Osteocyte (in vitro differentiated cells): ENCODE measurements at places on chromosomes 6 and 20.
A peak's percentile ranks its signal among the peaks of the same experiment; 100 is the strongest.

- peaks cover 50% of the 10 kb centered on the region for H3K4me1 ChIP-seq
- H3K27ac ChIP-seq, result peak overlapping the region; percentile 99
- H3K4me3 ChIP-seq, result peak overlapping the region; percentile 96
- H3K36me3 ChIP-seq, result peaks cover 10% of the 10 kb centered on the region
- no peaks in the 10 kb centered on the region for H3K27me3 ChIP-seq
Measured at GRCh38 chr6:33313105-33313708, 671 bp downstream of the TAPBP start.

DNA sequence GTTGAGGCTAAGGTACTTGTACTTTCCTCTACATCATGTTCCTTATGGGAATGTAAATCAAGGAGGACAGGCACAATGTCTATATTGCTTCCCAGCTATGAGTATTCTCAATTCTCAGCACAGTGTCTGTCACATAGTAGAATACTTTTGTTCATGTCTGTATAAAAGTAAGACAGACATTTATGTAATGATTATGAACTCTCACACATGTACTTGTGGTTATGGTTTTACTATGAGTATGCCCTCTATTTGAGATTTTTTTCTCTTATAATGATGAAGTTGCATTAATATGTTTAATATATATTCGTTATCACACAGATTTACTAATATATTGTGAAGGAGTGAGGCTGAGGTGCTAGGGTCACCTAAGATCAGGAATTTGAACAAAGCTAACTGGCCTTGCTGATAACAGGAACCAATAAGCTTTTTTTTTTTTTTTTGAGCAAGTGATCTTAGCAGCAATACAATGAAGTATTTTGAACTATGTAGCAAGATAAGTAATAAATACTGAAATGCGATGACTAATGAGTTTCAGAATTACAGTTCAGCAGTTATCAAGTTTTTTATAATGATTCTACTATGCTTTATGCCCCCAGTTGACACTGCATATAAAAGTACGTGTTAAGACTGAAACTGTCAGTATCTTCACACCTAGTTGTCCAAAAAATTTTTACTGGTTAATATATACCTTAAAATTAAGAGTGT, 623.1 kb downstream of the HTR1B start:
- DNase-seq, result no peak
- no peak overlapping the region for H3K4me3 ChIP-seq
- peaks cover 8% of the 10 kb centered on the region for H3K27me3 ChIP-seq

- peaks cover 14% of the 10 kb centered on the region for H3K27me3 ChIP-seq
- no peaks in the 10 kb centered on the region for H3K36me3 ChIP-seq
- no peak for DNase-seq
Measured at GRCh38 chr6:142721215-142721920, 223.6 kb downstream of the HIVEP2 start.

GRCh38 chr6:41602864-41603608, 35.2 kb upstream of the MDFI start:
- no peak overlapping the region for H3K27ac ChIP-seq
- DNase-seq, result peak; percentile 91
- H3K4me3 ChIP-seq, result peak overlapping the region; percentile 45

DNA sequence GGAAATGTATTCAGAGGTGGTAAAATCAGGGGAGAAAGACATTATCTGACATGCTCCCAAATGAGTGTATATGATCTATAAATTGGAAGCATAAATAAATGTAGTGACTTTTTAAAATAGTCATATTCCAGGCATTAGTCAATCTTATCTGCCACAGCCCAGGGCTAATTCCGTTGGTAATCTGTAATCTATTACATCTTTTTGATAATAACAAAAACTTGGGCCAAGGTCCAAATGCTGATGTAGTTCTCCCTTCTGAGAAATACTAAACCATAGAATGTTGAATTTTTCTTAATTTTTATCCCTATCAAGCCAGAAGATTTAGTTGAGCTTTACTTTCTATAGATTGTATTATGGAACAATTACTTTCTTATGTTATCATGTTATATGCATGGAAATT, 1279.8 kb downstream of the EPHA7 start:
- H3K36me3 ChIP-seq, result no peaks in the 10 kb centered on the region
- no peaks in the 10 kb centered on the region for H3K27me3 ChIP-seq
- no peak overlapping the region for H3K27ac ChIP-seq
- H3K4me1 ChIP-seq, result peaks cover 23% of the 10 kb centered on the region
- no peak overlapping the region for H3K4me3 ChIP-seq
- DNase-seq, result no peak

DNA sequence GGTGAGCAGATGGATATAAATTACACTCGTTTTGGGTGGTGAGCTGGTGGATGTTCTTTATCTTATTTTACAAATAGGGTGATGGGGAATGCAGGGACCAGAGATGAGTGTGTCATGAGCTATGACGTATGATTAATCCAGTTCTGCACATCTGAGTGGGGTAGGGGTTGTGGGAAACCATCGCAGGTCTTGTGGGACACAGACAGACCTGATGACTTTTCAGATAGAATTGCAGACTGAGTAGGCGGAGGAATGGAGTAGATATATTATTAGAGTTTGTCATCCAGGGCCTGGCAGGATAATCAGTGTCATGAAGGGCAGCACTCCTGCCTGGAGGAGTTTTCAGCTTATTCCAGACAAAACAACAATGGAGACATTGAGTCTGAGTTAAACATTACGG, 12.9 kb upstream of the DSP start:
- no peaks in the 10 kb centered on the region for H3K27me3 ChIP-seq
- peak overlapping the region; percentile 23 for H3K27ac ChIP-seq
- H3K4me3 ChIP-seq, result no peak overlapping the region
- peaks cover 34% of the 10 kb centered on the region for H3K4me1 ChIP-seq

DNA sequence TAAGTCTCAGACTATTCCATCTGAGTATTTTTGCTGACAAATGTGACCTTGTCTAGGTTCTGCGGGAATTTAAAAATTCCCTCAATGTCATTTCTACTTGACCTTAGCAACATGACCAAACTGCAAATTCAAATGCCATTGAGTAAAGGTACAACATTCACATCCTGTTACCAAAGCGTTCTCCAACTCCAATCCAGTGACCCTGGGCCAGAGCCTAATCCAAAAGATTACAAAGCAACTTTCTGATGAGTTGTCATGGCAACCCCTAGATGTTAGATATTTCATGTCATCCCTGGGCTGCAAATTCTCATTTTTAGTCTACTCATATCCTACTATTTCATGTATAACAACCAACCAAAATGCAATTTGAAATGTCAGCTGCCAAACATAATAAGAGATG, 65.3 kb downstream of the BACH2 start:
- no peak overlapping the region for H3K27ac ChIP-seq
- no peak overlapping the region for H3K4me3 ChIP-seq
- peaks cover 13% of the 10 kb centered on the region for H3K27me3 ChIP-seq
- no peak for DNase-seq

DNA sequence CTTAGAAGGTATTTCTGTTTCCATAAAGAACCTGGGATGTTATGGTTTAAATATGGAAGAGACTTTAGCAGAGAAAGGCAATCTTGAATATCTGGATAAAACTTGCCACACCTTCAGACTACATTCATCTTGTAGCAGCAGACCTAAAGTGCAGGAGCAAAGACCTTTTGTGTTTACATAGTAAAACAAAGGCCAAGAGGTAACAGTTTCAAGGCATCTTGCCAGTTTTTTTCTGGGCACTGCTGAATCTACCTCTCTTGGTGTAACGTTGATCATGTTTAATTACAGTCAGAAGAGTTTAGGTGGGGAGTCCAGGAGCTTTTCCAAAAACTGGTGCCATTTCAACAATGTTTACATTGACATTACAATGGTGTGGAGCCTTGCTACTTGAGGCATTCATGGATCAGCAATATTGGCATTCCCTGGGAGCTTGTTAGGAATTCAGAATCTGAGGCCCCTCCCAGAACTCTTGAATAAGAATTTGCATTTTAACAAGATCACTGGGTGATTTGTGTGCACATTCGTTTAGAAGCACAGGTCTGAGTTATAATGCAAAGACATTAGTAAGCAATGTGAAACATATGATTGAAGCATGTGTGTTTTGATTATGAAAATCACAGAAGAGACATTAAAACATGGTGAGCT, 94.5 kb downstream of the F13A1 start:
- H3K36me3 ChIP-seq, result no peaks in the 10 kb centered on the region
- no peaks in the 10 kb centered on the region for H3K27me3 ChIP-seq
- H3K4me1 ChIP-seq, result no peaks in the 10 kb centered on the region
- H3K27ac ChIP-seq, result no peak overlapping the region
- H3K4me3 ChIP-seq, result no peak overlapping the region

DNA sequence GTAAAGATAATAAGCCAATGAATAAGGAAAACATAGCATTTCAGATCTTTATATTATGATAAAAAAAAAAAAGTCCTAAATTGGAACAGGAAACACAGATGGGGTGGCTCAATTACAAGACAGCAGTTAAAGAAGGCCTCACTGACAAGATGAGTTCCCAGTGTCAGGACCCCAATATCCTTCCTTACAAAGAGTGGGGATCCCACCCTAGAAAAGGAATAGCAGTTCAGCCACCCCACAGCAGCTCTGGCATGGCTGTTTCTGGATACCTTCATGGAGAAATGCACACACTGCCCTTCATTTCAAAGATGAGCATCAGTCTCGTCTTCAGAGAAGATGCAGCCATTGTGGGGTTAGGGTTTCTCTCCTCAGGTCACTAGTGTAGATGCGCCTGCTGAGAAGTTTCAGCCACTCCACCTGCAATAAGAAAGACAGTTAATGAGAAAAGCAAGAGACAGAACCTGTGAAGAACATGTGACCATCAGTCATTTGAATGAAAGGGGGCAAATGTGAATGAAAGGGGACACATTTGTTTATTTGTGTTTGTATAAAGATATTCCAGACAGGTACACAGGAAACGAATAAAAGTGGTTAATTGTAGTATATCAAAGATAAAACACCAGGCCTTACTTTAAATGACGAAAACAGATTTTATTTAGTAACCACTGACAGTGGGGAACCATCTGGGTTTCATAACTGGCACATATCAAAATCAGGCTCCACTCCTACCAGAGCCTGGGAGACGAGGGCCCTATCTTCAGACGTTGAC, 121.3 kb upstream of the PRSS16 start:
- H3K36me3 ChIP-seq, result no peaks in the 10 kb centered on the region
- H3K27ac ChIP-seq, result peak overlapping the region; percentile 95
- H3K27me3 ChIP-seq, result no peaks in the 10 kb centered on the region
- DNase-seq, result no peak

DNA sequence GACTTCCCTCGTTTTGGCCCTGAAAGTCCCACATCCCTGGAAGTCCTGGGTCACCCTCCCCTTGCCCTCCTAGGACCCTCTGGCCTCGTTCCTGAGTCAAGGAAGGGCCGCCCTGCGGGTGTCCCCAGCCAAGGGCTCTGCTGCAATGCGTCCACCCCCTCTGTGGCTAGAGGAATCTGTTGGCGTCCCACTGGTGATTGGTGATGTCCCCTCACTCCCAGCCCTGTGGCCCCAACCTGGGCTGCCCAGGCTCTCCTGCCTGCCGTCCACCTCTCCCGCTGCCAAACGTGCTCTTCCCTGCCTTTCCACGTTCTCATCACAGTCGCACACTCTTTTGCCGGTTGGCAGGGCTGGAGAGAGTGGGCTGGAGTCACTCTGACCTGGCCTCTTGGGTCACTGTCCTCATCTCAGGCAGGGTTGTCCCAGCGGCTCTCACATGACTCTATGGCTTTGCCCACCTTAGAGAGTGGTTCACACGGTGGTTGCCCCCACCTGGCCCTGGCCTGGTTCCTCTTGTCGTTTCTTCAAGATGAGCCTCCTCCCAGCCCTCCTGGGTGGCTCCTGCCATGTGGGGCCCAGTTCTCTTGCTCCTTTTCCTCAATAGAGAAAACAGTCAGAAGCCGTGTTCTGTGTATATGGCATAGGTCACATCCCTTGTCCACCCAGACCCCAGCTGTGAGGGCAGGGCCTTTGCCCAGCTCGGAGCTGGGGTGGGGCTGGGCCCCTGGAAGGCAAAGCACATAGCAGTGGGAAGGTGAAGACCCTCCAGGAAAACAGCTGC, 100.9 kb downstream of the TMEM242 start:
- H3K4me1 ChIP-seq, result peaks cover 47% of the 10 kb centered on the region
- no peak overlapping the region for H3K4me3 ChIP-seq
- no peaks in the 10 kb centered on the region for H3K27me3 ChIP-seq
- no peak overlapping the region for H3K27ac ChIP-seq

DNA sequence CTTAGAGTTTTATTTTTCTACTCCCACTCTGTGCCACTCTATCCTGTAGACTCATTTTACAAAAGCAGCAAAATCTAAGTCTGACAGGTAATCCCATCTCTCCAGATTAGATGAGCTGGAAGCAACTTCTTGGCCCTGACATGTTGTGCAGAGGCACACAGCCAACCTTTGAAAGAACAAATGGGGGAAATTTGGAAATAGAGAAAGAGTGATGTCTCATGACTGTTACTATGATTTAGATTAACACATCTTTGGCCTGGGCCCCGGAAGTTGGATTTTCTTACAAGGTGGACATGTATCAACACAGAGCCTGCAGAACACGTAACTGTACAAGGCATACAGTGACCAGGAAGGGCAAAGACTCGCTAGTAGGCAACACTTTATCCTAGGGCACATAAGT, 227.7 kb downstream of the MYLK4 start:
- peaks cover 2% of the 10 kb centered on the region for H3K36me3 ChIP-seq
- H3K4me3 ChIP-seq, result no peak overlapping the region
- no peak overlapping the region for H3K27ac ChIP-seq
- H3K27me3 ChIP-seq, result no peaks in the 10 kb centered on the region

GRCh38 chr6:134198093-134198492, 119.8 kb downstream of the SGK1 start:
- H3K4me3 ChIP-seq, result no peak overlapping the region
- H3K4me1 ChIP-seq, result peaks cover 8% of the 10 kb centered on the region
- no peak overlapping the region for H3K27ac ChIP-seq
- H3K27me3 ChIP-seq, result no peaks in the 10 kb centered on the region
- no peak for DNase-seq

- DNase-seq, result no peak
Measured at GRCh38 chr6:138454981-138455706, 44.1 kb downstream of the NHSL1 start.

DNA sequence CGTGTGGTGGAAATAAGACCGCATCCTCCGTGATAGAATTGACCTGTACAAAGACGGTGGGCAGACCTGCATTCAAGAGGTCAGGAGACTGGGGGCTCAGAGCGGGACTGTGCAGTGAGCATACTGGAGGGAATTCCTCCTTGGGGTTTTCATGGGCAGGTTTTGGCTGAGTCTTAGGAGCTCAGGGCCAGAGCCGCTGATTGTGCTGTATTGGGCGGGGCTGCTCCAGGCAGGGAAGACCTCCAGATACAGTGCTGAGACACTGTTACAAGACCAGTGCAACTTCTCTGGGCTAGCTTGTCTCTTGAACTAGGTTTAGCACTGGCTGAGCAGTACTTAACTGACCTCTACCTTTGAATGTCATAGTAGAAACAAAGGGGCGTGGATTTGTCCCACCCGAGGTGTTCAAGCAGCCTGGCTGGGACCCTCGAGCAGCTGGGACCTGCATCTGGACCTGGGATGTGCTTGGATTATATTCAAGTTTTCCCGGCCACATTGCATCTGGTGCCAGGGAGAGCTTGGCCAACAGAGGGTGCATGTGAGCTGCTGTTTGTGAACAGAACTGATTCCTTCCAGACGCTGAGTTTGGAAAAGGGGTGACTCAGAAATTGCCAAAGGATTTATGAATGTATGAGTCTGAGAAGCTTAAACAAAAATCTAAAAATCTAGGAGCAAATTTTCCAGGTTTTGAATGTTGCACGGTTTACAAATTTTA, 33.4 kb upstream of the SLC22A1 start:
- H3K4me1 ChIP-seq, result no peaks in the 10 kb centered on the region
- DNase-seq, result peak; percentile 84
- no peak overlapping the region for H3K4me3 ChIP-seq
- H3K36me3 ChIP-seq, result peaks cover 57% of the 10 kb centered on the region
